Stimulated activated CD4-positive, alpha-beta T cell treated with anti-CD3 and anti-CD28 coated beads, Interleukin-15, amount 100 ng/mL, for 1 hour (primary cell): ENCODE measurements at places on chromosomes 7 and 10.

- no peak for DNase-seq
These were observed 343.0 kb downstream of the GLRX3 start for GRCh38 chr10:130479146-130479545.

DNA sequence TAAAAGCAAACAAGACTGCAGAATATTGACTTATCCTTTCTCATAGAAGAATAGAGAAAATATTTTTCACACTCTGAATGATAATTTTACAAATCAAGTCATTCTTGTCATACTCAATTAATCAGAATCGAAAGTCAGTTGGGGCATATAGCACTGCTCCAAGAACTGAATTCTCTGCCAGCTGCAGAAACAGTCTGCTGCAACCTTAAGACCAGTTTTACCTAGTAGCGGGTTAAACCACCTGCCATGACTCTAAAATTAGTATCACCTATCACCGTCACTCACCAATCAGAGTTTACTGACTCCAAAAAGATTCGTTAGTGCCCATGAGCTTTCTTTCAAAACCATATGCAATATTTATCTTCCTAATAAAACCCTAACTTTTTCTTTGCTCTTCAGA is 429.0 kb upstream of the GRM3 start:
- DNase-seq: no peak

DNA sequence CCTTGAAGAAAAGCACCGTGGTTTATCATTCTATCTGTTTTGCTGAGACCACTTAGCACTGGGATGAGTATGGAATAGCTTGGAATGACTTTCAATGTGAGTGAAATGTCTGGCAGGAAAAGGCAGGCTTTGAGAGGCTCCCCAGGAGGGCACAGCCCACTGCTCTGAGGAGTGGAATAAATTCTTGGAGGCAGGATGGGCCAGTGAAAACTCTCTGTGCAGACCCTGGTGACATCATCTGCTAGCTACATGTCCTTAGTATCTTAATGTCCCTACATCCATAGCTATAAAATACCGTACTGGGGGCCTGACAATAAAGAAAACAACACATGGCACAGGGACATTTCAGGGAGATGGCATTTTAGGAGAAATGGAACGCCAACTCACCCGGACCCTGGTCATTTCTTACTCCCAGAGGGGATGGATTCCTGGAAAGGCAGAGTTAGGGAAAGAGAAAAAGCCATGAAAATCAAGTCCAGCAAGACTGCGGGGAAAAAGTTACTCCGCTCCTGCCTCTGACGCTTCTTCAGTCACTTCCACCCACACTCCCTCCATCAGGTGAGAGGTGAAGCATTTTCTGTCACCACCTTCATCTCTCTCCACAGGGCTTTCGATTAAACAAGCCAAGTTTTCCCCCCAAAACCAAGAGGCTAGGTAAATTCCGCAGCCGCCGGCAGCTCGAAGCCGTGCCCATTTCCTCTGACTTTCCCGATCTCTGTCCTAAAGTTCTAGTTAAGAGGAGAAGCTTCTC is 991 bp downstream of the ZNF239 start:
- DNase-seq: no peak

- DNase-seq: no peak
These were observed 34.3 kb upstream of the HERPUD2 start for GRCh38 chr7:35729061-35729783.

DNA sequence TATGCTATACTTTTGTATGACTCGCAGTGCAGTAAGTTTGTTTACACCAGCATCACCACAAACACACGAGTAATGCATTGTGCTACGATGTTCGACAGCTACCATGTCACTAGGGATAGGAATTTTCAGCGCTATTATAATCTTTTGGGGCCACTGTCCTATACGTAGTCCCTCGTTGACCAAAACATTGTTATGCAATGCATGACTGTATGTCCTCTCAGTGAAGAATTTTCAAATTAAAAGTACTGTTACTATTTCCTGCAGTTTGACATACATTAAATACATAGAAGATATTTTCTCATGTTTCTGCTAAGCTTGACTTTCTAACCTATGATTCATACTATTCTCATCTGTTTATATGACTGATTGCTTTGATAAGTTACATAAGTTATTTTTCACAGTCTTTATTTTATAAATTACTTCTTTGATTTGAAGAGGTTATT is 203.6 kb downstream of the VTI1A start:
- DNase-seq: no peak

- DNase-seq: peak; percentile 22
These were observed 169.4 kb downstream of the ARHGAP12 start for GRCh38 chr10:31759124-31759798.

- no peak for DNase-seq
These were observed 141.6 kb upstream of the NPS start for GRCh38 chr10:127407551-127407950.

- no peak for DNase-seq
These were observed 14.8 kb upstream of the CFAP46 start for GRCh38 chr10:132957131-132957530.

DNA sequence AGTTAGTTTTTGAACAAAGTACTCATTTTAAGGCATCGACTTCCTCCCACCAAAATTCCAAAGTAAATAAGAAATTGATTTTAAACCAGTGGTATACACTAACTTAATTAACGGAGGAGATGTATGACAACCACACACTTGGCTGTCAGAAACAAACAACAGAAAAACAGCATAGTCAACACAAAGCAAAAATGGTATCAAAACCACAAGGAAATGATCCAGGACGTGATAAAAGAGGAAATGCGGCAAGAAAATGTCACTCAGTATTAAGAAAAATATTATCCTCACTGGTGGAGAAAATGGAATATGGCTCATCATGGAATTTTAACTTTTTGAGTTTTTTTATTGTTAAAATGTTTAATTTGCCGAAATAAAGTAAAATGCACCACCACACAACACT is 17.5 kb downstream of the KIAA1549 start:
- DNase-seq: no peak

- DNase-seq: no peak
These were observed 5.8 kb upstream of the CYP3A7 start for GRCh38 chr7:99740573-99741440.

DNA sequence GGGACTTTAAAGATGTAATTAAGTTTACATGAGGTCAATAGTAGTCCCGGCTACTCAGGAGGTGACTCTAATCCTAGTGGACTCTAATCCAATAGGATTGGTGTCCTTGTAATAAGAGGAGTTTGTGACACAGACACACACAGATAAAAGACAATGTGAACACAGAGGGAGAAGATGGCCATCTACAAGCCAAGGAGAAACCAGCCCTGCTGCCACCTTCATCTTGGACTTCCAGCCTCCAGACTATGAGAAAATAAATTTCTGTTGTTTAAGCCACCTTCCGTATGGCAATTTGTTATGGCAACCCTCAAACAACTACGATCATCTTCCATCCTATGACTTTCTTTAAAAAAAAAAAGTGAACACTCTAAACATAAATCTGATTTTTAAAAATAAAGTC is 116.3 kb downstream of the ALOX5 start:
- no peak for DNase-seq
